ENCODE measurements at places on chromosomes 11 and 22. TPM values are rescaled to one million over a fixed set of nuclear protein-coding genes. Genes with fewer than 3 reads are reported as not detected.

DNA sequence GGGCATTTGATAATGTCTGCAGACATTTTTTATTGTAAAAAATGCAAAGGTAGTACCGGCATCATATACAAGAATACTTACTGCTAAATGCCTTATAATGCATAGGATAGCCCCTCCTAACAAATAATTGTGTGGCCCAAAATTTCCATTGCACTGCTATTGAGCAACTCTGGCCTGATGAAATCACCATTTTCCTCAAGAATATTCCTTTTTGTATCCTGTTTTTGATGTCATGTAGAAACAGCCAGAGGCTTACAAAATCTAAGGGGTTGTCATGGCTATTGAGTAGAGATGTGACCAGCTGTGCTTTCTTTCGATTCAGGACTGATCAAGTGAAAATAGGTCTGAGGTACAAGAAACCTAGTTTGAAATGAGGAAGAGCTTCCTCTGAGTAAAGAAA lies 854.3 kb downstream of the KCNA4 start:
- no peak for DNase-seq

MUC6 gene
- not detected for total RNA-seq

RAG2 gene
- not detected for total RNA-seq

SERPING1 gene
- 112 TPM for total RNA-seq

- DNase-seq, result no peak
Measured at GRCh38 chr11:100473390-100473740, 213.7 kb upstream of the ARHGAP42 start.

GRCh38 chr11:61966734-61967115 lies 709 bp downstream of the FTH1 start:
- peak; percentile 51 for DNase-seq

DNA sequence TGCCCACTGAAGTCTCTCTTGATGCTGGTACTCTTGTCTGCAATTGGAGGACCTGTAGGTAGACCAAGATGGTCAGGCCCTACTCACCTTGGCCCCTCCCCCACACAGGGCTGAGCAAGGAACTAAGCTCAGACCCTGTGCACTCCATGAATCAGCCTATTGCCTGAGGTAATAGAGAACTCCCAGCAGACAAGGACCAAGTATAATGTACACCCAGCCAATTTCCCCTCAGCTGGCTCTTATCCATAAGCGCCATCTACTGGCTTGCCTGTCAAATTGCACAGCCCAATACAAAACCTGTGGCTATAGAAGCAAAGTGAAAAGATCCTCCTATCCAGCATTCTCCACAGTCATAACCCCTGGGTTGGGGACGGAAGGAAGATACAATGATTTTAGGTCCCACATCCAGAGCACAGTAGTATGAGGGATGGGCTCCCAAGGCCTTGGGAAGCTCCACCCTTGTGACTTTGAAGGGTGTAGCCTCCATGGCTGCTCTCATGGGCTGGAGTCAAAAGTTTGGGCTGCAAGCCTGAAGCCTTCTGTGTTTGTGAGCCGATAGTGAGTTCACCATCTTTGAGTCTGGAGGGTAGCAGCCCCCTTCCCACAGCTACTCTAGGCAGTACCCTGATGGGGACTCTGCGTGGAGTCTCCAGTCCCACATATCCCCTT lies 56.0 kb downstream of the GLYATL2 start:
- peak; percentile 28 for DNase-seq

DNA sequence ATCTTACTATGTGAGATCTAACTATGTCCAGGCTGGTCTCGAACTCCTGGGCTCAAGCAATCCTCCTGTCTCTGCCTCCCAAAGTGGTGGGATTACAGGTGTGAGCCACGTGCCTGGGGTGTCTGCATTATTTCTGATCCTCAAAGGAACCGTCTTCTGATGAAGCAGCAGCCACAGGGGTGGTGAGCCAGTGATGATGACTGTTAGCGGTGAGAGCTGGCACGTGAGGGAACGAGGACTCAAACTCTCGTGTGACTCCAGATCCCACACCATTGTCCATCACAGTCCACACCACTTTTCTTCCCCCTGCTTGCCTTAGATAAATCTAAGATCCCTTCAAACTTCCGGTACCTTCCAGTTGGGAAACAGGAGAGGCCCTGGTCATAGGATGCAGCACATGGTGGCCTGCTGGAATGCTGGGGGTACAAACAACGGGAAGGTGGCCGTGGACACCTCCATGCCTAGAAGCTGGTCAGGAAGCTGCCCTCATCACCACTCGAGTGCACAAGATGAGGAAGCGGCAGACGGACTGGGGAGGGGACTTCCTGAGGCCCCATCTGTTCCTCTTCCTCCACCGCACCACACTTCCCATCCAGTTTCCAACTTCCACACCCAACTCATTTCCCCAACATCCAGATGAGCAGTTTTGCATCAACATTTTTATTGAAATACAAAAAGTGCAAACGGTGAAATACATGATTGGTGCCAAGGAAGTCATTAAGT lies 23.8 kb downstream of the ARHGAP1 start:
- DNase-seq, result no peak

SYT8 gene
- 2.1 TPM for total RNA-seq

GRCh38 chr11:96905143-96905542 lies 515.3 kb downstream of the JRKL start:
- DNase-seq, result no peak

GRCh38 chr11:5197536-5197935 lies 2.9 kb downstream of the OR51V1 start:
- DNase-seq, result no peak

HYOU1 gene
- 119 TPM for total RNA-seq

DNA sequence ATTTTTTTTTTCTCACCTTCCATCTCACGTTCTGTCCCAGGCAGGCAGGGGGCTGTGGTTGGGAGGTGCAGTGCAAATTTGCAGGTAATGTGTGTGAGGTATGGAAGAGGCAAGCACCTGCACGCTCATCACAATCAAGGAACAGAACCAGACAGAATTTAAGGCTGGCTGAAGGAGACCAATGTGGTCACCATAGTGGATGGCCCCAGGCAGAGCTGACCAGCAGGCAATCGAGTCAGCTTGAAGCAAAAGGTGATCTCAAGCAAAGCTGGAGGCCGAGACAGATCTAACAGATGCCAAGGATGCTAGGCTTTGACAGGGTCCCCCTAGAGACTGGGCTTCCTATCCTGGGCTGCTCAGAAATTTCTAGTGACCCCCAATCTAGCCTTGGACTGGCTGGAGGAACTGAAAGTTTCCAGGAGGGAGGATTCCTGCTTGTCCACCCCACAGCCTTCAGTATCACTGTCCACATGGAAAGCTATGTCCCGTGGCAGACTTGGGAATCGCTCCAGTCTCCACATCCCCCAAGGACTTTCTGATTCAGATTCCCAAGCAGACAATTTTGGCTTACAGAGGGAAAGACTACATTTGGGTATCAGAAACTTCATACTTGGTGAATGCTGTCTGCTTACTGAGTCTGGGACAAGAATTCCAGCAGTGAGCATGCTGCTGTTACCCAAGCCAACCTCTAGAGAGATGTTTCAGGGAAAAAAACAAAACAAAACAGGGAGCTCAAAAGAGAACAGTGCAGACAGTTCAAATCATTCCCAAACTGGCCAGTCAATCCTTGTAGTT lies 9.0 kb upstream of the MICAL3 start:
- no peak for DNase-seq

- DNase-seq, result no peak
Measured at GRCh38 chr22:20056696-20057386, 23.2 kb upstream of the DGCR8 start.

DNA sequence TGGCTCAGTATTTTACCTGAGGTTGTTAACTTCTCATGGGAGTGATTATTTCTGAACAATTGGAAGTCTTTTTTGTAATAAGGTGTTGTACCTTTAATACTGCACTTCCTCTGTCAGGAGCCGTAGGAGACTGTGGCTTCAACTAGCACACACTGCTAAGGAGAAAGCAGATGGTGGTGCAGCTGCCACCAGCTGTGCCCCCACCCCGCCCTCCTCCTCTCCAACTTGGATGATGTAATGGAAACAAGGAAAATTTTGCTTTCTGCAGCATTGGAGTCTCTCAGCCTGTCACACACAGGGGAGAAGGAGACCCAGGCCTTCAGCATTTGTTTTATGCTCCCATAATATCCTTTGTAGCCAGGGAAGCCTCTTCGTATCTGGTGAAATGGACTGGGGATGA lies 91.2 kb downstream of the TEAD1 start:
- DNase-seq, result no peak

DNA sequence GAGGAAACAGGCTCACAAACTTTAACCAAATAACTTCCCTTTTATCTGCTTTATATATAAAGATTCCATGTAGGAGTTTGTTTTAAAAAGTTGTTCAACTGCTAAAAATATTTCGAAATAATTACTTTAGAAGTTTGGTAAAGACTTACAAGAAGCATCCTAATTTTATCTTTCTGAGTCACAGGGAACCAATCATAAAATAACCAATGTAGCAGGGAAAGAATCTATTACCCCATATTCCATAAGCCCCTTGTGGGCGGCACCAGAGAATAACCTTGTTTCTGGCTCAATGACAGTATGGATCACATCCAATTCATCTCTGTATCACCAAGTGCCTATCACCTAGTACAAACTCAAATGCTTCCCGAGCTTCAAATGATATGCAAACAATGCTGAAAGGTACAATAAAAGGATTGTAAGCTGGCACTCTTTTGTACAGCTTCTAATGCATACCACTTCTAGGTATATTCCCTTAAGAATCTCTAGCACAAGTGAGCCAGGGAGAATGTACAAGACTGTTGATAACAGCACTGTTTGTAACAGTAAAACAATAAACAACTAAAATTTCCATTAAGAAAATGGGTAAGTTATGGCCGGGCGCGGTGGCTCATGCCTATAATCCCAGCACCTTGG lies 158.4 kb downstream of the ATG16L2 start:
- DNase-seq, result peak; percentile 26

DNA sequence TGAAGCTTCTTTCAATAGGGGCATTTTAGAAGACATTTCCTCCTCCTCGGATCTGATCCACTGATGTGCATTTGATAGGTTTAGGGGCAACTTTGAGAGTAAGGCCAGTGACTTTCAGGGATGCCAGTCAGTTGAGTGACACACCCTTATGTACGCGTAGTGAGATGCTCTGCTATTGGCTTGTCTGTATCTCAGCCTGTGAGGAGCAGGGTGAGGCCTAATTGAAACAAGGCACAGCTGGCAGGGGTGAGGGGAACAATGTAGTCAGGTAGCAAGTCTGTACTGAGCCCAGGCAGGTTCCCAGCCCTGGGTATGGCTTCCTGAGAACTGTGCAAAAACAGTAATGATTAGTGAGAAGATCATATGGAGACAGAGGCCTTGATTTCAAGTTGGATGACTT lies 61.5 kb downstream of the STIM1 start:
- DNase-seq, result peak; percentile 38

DNA sequence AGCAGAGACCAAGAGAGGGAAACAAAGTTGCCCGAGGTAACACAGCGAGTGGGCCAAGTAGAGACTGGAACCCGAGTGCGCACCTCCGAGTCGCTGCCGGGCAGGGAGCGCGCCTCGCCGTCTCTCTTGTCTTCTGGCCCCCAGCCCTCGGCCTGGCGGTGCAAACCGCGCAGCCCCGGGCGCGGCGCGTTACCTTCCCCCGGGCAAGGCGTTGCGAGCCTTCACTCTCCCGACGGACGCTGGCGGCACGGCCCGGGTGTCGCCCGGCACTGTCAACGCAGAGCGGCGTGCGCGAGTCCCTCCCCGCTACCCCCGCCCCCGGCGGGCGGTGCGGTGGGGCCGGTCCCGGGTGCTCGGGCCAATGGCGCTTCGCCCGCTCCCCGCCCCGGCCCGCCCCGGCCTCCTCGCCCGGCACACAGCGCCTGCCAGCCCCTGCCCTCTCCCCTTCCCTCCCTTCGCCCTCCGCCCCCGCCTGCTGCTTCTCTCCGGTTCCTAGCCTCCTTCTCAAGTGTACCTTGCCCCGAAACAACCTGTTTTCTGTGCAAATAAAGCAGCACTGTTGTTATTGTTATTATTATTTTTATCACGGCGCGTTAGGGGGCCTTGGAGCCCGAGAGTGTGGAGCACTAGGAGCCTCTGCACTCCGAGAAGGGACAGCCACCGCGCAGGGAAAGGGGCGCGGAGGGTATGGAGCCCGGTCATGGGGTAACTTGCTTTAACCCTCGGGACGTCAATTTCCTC lies at the start of gene SYTL2:
SYTL2 (minus strand) TSS at position 271 of the 741 bp plus-strand sequence. CDS start 53,416 bp downstream, outside the sequence.
- DNase-seq, result peak; percentile 86

- no peak for DNase-seq
Measured at GRCh38 chr11:45060707-45061106, 85.7 kb upstream of the PRDM11 start.

CCDC83 gene
- total RNA-seq, result not detected

DNA sequence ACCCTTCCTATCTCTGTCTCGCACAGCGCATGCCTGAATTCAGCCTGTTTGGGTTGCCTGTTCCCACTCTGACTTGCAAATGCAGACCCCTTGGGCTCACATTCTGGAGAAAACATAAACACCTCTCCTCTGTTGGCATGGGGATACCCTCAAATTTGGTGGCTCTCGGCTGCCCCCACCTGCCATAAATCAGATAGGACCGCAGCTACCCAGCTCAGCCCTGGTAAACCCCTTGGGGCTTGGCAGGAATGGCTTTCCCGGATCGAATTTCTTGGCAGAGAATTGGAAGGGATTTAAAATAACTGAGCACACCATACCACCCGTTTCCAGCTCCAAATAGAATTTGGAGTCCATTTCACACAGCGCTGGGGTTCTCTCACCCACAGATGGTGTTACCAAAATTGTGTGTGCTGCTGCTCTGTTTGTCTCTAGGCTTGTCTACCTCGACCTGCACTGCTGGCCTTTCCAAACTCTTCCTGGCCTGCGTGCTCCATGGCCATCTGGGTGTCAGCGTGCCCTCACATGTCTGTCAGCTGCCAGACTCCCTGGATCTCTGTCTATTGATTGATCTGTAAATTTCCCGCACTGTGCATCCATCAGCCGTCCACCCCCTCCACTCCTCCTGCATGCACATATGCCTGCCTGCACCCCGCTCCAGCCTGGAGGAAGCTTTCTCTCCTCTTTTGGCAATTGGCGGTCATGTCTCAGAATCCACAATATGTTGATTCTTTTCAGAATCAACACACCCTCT lies 134.0 kb downstream of the NTM start:
- DNase-seq, result no peak

VPREB1 gene
- not detected for total RNA-seq

GRCh38 chr11:19076744-19077589 lies 16.4 kb upstream of the MRGPRX2 start:
- no peak for DNase-seq

GRCh38 chr11:7278314-7278917 lies 26.7 kb downstream of the SYT9 start:
- peak; percentile 23 for DNase-seq

- DNase-seq, result no peak
Measured at GRCh38 chr11:57658023-57658361, 430 bp downstream of the CLP1 start.

GRCh38 chr11:119904531-119905035 lies 175.6 kb upstream of the NECTIN1 start:
- DNase-seq, result peak; percentile 45

HOATZ gene
- not detected for total RNA-seq

FOLR2 gene
- total RNA-seq, result 3.2 TPM

Data from mucosa of descending colon (tissue), 3 donors.